ENCODE measurements at places on chromosomes 11 and 22.

GRCh38 chr22:27685515-27685914 lies 116.0 kb downstream of the MN1 start:
- no peak for DNase-seq

GRCh38 chr11:123470842-123471241 lies 40.8 kb downstream of the GRAMD1B start:
- DNase-seq = no peak

DNA sequence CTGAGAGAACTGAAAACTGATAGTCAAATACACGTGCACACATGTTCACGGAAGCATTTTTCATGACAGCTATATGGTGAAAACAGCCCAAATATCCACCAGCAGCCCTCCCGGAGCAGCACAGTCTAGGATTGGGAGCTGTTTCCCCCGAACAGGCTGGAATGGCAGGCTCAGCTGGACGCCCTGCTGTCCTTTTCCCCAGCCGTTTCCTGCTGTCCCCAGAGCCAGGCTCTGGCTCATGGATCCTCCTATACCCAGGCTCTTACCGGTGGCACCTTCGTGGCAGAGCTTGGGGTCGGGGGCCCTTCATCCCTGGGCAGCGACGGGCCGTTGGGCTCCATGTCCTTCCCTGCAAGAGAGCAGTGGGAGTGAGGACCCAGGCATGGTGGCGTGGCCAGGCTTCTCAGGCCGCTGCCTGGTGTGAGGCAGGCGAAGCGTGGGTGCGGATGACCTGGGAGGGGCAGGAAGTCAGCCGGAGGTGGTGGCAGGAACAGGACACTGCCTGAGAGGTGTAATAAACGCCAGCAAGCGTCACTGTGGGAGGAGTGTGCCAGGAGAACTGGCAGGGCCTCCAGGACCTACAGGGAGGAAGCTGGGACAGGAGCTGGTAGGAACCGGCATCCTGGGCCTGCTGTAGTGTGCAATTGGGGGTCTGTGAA lies 38.8 kb downstream of the OSBPL5 start:
- DNase-seq = no peak

GRCh38 chr22:39839204-39839603 lies 54.4 kb downstream of the ENTHD1 start:
- no peak for DNase-seq

DNA sequence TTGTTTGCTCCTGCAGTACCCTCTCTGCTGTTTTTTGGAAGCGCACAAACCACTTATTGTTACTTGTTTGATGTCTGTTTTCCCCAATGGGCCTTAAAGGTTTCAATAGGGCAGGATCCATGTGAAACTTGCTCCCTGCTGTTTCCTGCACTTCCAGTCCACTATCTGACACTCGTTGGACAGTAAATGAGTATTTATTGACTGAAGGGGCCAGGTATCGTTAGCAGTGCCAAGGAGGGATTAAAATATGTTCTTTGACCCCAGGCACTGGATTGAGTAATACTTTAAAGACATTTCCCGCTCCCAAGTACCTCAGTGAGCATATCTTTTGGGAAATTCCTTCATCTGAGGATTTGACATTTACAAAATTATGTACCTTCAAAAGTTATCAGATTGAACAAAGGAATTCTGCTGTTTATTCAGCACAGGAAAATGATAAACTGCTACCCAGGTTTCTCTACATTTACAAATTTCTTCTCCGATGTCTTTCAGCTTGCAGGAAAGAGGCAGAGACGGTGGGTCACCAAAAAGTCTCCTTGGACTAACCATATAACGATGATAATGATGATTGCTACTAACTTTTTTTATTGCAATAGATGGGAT lies 23.3 kb upstream of the OR9Q2 start:
- DNase-seq = no peak

GRCh38 chr11:31764766-31765165 lies 46.4 kb downstream of the PAX6 start:
- DNase-seq = no peak

DNA sequence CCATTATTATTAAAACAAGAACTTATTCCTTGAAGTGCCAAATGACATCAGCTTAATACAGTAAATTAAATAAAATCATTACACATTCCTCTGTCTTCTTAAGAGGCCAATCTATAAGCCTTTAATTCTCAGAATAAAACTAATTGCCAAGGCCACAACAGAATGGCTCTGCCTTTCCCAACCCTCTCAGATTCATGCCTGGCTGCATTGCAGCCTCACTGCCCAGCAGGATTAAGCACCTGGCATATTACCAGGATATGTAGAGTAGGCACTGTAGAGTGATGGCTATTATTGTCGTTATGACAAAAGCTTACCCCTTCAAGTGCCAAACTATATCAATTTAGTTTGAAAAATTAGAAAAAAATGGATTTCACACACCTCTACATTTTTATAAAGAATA lies 9.4 kb upstream of the CALCA start:
- DNase-seq = no peak

- no peak for DNase-seq
Measured at GRCh38 chr11:118380571-118380970, 20.8 kb upstream of the ATP5MG start.

GRCh38 chr22:38347181-38347943 lies 30.1 kb upstream of the CSNK1E start:
- DNase-seq = no peak

DNA sequence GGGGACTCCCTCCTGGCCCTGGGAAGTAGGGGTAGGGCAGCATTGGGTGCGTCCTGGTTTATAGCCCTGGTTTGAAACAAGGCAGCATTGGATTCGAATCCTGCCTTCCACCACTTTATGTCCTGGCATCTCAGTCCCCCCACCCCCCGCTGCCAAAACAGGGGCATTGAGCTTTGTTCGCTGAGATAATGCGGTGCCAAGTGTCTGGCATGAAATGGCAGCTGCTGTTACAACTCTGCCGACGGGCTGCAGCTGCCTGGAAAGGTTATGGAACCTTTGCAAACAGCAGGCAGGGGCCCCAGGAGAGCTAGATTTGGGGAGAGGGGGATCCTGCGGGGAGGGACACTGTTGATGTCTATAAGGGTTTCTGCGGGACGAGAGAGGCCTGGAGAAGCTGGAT lies 1.9 kb downstream of the TST start:
- DNase-seq = no peak

DNA sequence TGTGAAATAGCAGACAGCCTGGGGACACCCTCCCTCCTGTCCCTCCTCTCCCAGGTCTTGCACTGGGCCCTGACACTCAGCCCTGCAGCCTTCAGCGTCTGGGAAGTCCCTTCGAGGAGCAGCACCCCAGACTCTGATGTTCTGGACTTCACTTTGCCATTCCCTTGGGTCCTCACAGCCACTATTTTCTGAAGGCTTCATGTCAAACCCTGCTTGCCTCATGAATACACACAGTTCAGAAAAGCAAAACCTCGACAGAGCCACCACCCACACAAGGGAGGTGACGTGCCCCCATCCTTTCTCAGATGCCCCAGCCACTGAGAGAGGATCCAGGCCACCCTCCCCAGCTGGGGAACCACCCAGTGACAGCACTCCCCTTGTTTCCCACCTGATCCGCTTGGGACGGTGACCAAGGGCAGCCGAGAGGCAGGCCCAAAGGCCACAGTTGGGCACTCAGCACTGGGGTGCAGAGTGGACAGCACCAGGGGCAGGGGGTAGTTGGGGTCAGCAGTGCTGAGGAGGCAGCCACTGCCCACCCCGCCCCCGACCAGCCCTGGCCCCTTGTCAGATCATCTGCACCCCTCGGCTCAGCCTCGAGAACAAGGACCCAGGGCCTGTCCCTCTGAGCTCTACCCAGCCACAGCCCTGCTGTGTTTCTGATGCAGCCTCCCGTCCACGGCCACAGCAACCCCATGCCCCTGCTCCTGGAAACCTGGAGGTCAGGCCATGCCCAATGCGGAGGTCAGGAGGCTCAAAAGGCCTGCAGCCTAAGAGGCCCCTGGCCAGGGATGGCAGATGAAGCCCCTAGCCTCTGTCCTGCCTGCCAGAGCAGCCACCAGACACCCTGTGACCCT lies 3.1 kb upstream of the TNNT3 start:
- no peak for DNase-seq

DNA sequence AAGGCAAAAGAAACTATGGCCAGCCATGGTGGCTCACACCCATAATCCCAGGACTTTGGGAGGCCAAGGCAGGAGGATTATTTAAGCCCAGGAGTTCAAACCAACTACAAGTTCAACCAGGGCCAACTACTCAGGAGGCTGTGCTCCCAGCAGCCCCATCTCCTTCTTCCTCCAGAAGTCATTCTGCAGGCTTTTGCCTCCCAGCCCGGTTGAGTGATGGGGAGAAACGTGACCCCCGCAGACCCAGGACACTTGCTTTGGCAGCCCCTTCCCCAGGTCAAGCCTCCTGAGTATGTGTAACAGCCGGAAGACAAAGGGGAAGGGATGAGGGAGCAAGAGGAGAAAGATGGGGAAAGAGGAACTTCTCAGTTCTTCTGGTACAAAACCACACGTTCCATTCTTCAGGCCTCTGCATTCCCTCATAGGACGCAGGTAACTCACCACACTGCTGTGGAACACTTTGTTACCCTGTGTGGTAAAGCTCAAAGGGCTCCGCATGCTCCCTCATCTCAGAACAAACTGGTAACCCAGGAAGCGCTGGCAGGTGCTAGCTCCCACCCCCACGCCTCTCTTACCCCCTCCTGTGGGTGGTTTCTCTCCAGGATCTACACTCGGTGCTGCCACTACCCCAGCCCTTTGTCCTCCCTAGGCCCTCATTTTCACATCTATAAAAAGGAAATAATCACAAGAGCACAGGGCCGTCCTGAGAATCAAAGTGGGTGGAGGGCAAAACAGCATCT lies 4.0 kb downstream of the SULT4A1 start:
- DNase-seq = no peak

- DNase-seq = no peak
Measured at GRCh38 chr11:17985517-17985916, 27.3 kb downstream of the SERGEF start.

DNA sequence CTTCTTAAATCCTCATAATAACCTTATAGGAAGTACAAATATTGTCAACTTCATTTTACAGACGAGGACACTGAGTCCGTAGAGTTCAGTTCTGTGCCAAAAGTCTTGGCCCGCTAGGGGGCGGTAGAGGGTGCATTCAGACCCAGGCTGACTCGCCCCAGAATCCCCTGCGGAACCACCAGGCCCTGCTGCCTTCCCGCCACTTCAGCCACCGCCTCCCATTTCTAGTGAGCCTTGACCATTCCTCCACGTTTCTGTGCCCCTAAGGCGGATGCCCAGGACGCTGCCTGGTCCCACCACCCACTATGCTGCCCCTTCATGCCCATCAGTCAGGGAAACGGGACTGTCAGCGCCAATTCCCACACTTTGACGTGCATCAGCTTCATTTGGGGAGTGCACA lies 19.1 kb downstream of the SYT13 start:
- no peak for DNase-seq

DNA sequence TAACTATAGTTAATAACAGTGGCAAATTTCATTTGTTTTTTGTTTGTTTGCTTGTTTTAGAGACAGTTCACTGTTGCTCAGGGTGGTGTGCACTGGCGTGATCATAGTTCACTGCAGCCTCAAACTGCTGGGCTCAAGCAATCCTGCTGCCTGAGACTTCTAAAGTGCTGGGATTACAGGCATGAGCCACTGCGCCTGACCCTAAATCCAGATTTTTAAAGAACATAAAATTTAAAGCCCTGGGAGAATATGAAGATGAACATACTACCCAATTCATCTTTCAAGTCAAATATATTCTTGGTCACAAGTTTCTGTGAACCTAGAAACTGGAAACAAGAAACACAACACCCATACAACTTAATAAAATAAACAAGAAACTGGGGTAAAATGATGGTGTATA lies 28.1 kb downstream of the RRAS2 start:
- DNase-seq = no peak

- no peak for DNase-seq
Measured at GRCh38 chr11:32087597-32087996, 3.3 kb upstream of the RCN1 start.

DNA sequence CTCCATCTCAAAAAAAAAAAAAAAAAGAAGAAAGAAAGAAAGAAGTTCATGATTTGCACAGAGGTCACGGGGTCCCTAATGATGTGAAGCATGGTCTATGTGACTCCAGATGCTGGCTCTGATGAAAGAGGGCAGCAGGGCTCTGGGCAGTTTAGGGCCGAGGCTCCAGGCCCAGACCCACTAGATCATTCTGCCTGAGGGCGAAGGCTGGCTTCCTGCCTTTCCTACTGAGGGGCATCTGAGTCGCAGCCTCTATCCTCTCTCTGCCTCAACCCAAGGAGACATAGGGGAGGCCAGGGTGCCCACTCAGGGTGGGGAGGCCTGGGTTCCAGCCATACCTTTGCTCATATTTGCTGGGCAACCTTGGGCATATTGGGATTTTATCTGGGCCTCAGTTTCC lies 4.8 kb downstream of the SLC35E4 start:
- no peak for DNase-seq

GRCh38 chr11:119149018-119149785 lies at the start of gene ABCG4:
Gene ABCG4, plus strand, starts transcription at chr11:119149052. Its CDS starts 914 bp downstream, at chr11:119149966.
- no peak for DNase-seq

DNA sequence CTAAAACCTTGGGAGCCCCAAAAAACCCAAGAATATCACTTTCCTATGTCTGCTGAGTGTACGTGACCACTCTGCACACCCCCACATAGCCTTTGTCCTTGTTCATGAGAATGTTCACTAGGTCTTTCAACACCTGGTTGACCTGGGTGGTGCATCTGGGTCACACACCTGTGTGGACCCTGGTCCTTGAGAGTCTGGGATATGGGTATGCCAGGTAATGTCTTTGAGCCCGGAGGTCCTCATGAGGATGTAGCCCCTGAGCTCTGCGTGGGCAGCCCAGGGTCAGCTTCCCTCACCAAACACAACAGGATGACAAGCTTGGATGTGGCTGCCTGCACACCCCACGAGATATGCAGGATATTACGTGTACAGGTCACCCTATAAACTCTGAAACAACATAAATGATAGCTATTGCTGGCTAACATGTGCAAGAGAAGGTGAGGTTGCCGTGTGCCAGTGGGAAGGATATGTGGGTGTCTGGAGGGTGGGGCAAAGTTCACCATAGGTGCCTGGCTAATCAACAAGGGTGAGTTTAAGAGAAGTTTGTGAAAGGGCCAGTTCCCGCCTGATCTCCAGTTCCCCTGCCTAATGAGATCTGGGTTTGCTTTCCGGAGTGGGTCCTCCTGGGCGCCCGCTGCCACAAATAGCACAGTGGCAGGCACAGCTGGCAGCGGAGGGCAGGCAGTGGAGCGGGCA lies 1.4 kb upstream of the PPARA start:
- no peak for DNase-seq

DNA sequence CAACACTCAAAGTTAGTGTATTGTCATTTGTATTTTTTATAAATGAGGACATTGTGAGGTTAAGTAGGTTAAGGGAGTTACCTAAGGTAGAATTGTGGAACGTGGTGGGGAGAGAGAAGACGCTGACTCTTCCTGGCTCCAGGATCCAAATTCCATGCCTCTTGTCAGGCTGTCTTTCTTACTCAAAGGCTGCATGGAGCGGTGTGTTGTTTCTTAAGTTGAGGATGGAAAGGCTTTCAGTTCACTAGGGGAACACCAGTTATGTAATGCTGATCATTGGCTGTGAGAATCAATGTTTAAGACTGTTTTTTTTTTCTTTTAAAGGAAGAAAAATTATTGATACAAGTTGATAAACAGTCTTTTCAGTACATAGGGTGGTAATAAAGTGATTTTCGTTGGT lies 2.9 kb downstream of the UBE2L3 start:
- no peak for DNase-seq

Data from stimulated activated CD8-positive, alpha-beta memory T cell treated with anti-CD3 and anti-CD28 coated beads, Interleukin-12 subunit alpha, Interleukin-12 subunit beta, amount 100 ng/mL, for 1 hour (primary cell).